NCI-H1105 treated with DMSO at 0.1 percent for 48 hours (cell line): ENCODE measurements at places on chromosomes 2 and 18.

DNA sequence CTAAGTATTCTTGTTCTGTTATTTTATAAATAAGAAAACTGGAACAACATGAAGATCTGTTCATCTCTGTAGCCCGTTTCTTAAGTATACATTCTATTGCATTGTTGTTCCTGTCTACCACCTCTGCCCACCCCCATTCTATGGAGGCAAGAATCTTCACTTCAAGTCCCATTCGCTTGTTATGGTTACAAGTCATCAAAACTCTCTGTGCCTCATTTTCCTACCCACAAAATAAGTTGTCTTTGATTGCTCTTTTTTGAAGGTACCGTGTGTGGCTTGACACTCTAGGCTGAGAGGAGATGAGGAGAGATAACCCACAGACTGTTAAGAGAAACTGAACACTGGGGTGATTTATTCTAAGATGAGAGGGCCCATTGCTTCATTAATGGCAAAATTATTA lies 2.9 kb upstream of the EVA1A start:
- no peak for DNase-seq

GRCh38 chr2:150729495-150729955 lies 242.1 kb upstream of the RND3 start:
- no peak for DNase-seq

- no peak for DNase-seq
Measured at GRCh38 chr2:126510356-126510755, 145.6 kb upstream of the GYPC start.

DNA sequence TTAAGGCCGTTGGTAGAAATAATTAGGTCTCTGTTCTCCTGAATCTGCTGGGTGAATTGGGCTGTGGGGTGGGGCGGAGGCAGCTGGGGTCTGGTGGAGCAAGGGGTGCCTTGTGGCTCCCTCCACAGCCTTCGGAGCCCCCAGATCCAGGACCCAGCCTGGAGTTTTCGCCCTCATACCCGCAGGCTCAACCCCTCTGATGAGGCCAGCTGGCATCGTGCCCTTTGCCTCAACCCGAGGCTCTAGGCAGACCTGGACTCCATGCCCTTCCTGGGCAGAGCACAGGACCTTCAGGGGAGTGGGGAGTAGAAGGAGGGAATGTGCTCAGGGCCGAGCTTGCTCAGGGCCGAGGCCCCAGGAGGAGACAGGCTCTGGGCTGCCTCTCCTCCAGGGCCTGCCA lies 50.3 kb upstream of the SMAD7 start:
- DNase-seq, result no peak

DNA sequence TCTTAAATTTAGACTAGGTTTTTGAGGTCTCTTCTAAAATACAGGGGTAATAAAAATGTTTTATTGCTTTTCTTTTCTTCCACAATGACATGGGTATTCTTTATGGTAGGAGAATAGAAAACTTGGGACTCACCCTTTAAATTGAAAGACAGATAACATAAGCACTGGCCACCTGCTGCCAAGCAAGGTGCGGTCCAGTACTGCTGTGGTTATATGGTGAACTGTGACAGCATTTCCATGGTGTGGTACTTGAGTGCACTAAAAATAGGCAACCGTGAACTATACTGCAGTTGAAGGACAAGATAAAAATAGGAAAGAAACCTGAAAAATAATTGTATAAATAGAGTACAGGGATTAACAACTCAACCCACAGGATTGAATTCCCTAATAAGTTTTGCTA lies 54.4 kb upstream of the GRB14 start:
- no peak for DNase-seq

GRCh38 chr18:39485696-39486095 lies 1920.1 kb upstream of the CELF4 start:
- DNase-seq, result no peak

- DNase-seq, result no peak
Measured at GRCh38 chr2:47346-47725, 1.0 kb upstream of the FAM110C start.
